Nasal cavity respiratory epithelium epithelial cell of viscerocranial mucosa (primary cell): ENCODE measurements at places on chromosomes 2 and 18. TPM values are rescaled to one million over a fixed set of nuclear protein-coding genes. Genes with fewer than 3 reads are reported as not detected.

The PLGLB2 gene
- 0.34 and 1.5 TPM in 2 replicates for total RNA-seq

The SCYGR7 gene
- not detected in 2 replicates for total RNA-seq

The NDC80 gene
- 0.14 and 0.34 TPM in 2 replicates for total RNA-seq

The CHST10 gene
- 0.34 and 2.0 TPM in 2 replicates for total RNA-seq

The RIT2 gene
- not detected in 2 replicates for total RNA-seq

The CELF4 gene
- total RNA-seq: 0.07 TPM in 1 of 2 replicates, not detected in the other

The ITGA6 gene
- total RNA-seq: 297 and 330 TPM in 2 replicates

The NYAP2 gene
- total RNA-seq: under 0.01 TPM in 1 of 2 replicates, not detected in the other

The DTNA gene
- total RNA-seq: 1.7 and 10.7 TPM in 2 replicates

The RAB6C gene
- total RNA-seq: under 0.01 TPM in 2 replicates

The TSPYL6 gene
- total RNA-seq: not detected in 2 replicates

The MAPK4 gene
- under 0.01 and 0.07 TPM in 2 replicates for total RNA-seq

The MOGAT1 gene
- not detected in 2 replicates for total RNA-seq

The RAB31 gene
- total RNA-seq: 45.5 and 117 TPM in 2 replicates

The FSHR gene
- total RNA-seq: not detected in 2 replicates
